ENCODE measurements at places on chromosomes 6 and 20.
A peak's percentile ranks its signal among the peaks of the same experiment; 100 is the strongest.

GRCh38 chr20:35062478-35062877 lies 30.1 kb downstream of the TRPC4AP start:
- DNase-seq: no peak

- no peak for DNase-seq
Observed at GRCh38 chr6:12009876-12010634, 2.1 kb upstream of the HIVEP1 start.

- DNase-seq: no peak
Observed at GRCh38 chr20:10731190-10731965, 57.6 kb upstream of the JAG1 start.

DNA sequence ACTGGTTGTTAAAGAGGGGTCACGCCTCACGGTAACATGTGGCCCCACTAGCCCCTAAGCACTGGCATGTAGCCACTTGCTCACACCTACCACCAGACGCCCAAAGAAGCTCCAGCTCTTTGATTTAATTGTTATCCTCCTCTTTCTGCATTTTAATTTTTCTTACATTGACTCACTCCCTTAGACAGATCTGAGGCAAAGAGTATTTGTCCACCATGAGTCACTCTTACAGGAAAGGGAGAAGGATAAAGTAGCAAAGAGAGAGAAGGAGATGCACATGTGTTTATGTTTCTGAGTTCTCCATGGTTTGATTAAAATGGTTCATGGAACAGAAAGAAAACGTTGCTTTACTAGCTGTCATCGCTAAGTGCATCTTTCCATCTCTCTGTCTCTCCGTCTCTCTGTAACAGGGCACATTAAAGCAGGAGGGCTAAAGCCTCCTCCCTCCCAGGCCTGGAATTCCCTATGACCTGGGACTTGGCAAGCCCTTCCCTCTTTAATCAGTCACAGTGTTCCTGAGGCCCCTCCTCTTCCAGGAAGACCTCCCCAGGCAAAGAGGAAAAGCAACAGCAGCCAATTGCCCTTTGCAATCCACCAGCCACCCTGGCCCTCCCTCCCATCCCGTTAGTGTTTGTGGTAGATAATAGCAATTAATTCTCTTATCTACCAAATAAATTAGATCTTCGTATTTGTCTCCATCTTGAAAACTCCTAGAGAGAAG lies 112.8 kb upstream of the TSHZ2 start:
- DNase-seq: no peak

DNA sequence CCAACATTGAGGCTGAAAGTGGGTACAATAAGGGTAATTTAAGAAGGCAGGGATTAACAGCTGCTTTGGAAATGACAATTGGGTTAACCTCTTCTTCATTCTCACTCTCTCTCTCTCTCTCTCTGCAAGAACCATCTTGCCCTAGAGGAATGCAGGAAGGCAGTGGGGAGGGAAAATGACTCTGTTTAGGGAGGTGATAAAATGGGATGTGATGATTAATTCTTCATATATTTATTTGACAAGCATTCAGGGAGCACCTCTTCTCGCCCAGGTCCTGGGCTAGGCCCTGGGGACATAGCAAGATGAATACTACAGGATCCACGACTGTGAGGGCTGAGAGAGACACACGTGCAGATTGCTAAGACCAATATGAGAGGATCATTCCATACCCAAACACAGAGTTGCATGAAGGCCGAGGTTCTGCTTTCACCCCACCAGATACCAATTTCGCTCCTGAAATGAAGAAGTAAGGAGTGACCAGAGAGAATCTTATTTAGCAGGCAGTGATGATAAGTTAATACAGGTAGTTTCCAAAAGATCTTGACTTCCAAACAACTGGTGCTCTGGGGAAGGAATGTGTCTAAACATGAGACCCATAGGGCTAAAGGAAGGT lies 13.3 kb upstream of the PTPN1 start:
- no peak for DNase-seq

DNA sequence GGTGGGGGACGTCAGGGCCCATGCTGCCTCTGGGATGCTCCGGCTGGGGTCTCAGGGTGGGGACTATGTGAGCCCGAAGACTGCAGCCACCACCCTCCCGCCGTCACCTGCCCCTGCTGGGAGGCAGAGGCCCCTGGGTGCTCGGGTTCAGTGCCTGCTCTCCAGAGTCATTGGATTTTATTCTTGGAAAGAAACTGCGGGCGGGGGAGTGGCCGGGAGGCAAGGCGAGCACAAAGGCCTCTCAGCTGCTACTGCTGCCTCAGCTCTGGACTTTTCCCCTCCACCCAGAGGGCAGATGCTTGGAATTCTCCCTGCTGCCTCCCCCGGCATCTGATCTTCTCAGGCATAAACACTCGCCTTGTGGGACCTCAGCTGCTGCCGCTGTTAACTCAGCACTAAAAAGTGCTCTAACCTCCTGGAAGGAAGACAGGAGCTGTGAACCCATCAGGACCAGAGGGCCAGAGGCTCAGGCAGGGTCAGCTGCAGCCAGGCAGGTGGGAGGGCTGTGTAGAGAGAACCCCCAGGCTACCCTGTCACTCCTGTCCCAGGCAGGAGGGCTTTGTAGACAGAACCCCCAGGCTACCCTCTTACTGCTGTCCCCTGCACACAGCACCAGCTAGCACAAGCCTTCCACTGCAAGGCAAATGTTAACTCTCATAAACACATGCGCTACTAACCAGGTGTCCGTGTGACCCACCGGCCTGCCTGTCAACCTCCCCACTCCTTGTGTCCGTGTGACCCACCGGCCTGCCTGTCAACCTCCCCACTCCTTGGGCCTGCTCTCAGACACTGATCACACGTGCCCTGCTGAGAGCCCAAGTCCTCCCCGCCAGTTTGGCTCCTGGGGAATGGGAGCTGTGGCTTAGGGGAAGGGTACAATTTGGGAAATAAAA lies 9.4 kb upstream of the FRMD1 start:
- no peak for DNase-seq

- DNase-seq: no peak
Observed at GRCh38 chr20:45163083-45163803, 11.5 kb upstream of the PI3 start.

DNA sequence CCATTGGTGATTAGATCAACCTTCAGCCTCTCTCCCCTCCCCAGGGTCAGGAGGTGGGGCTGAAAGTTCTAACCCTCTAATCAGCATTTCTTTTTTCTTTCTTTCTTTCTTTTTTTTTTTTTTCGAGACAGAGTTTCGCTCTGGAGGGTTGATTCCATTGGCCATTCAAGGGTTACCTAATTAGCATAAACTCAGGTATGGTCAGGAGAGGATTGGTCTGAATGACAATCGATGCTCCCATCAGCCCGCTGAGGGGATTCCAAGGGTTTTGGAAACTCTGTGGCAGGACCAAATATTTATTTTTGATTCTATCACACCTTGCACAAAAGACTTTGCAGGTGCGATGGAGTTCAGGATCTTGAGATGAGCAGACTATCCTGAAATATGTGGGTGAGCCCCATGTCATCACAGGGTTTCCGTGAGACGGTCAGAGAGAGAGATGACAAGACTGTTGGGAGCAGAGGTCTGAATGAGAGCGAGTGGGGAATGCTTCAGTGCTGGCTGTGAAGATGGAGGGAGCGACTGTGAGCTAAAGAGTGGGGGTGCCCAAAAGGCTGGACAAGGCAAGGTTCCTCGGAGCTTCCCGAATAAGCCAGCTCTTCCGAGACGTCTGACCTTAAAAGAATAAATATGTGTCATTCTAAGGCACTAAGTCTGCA lies 107.1 kb downstream of the BMP7 start:
- DNase-seq: no peak

DNA sequence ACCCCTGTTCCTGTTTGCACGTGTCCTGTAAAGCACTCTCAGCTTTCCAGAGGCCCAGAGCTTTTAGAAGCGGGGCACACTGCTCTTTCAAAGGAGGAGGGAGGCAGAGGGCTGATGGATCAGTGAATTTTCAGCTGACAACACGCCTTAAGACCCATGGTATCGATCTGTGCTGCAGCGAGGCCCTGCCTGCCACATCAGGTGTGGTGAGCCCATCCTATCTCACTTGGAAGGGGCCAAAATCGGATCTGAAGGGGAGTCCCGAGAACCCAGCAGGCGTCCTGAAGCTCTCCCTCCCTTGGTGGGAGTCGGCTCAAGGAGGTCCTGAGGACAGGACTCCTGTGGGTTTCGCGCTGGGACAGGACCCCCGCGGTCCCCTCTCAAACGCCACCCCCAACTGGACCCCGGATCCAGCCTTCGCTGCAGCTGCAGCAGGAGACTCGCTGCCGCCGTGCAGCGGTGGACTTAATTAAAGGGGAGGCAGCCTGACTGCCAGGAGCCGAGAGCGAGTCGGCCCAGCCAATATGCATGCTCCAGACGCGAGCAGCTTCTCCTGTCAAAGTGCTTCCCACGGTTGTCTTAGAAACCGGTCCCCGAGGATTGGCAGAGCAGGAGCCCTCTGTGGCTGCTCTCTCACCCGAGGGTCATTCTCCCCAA lies 580.0 kb upstream of the ZNF337 start:
- no peak for DNase-seq

DNA sequence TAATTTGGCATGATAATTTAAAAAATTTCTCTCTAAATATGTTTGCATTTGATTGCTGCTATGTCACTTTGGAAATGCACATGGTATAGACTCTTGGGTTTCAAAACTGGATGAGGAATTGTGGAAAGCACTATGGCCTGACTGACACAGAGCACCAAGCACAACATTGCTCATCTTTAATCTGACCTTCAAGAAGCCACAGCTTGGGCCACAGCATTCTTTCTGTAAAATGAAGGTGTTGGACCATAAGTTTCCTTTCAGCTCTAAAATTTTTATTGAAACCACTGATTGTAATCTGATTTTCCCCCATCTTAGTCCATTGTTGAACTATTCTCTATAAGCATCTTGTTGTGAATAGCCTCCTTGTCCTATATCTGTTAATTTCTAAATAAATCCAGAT lies 41.0 kb downstream of the QKI start:
- no peak for DNase-seq

DNA sequence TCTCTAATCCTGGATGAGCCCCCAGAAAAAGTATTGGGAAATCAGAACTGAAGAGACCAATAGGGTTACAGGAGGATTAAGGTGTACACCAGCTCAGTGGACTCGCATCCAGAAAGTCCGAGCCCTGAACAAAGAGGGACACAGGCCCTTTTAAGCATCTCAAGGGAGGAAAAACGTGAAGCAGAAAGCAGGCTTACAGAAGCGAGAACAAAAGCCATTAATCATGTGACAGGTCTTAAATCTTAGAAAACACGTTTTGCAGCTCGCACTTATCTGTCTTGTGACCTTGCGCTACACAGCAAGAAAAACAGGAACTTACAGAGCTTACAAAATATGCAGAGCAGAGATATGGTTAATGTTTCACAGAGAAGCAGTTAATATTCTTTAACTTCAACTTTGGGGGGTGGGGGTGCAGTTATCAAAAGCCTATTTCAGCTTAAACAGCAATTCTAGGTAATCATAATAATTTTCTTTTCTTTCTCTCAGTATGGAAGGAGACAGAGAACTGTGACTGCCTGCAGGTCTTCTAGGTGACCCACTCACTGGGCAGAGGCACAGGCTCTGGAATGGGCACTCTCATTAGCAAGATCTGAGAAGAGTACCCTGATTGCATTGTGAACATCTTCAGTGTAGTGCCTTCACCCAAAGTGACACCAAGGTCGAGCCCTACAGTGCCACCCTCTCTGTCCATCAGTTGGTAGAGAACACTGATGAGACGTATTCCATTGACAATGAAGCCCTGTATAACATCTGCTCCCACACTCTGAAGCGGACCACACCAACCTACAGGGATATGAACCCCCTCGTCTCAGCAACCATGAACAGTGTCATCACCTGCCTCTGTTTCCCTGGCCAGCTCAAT lies 65.0 kb upstream of the MOCS1 start:
- peak; percentile 85 for DNase-seq

DNA sequence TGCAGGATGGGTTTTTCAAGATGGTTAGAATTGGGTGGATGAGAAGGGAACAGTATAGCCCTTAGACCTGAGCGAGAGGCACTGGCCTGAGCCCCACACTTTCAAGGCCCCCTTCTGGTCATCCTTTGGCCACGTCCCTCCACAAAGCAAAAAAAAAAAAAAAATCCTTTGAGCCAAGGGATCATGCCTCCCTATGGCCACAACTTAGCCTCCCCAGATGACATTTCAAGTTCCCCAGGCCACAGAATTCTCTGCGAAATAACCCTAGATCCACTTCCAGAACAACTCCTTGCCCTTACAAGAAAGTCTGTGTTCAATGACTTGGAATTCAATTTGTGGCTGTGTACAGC lies 30.4 kb downstream of the ELOVL2 start:
- peak; percentile 23 for DNase-seq

- no peak for DNase-seq
Observed at GRCh38 chr6:99114769-99115406, 167.1 kb upstream of the FBXL4 start.

DNA sequence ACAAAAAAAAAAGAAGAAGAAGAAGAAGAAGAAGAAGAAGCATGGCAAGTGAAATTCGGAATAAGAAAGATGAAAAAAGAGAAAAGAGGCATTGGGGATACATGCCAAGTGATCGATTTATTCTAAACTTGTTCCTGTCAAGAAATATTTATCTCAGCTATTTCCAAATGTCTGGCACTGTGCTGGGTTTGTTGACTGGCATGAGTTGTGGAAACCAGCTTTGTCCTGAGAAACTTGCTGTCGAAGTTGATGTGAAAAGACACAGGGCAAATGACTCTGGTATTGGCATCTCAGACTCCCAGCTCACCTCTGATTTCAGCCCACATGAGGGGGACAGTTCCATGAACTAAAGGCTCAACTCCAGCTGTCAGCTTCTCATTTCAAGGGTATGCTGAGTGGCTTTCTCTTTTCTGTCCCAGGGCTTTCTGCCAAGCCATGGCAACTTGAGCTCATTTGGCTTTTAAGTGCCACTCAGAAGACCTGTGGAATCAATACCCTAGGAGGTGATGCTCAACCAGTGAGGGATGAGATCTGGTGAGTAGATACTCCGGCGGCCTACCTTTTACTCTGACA lies 253.3 kb upstream of the JAG1 start:
- no peak for DNase-seq

DNA sequence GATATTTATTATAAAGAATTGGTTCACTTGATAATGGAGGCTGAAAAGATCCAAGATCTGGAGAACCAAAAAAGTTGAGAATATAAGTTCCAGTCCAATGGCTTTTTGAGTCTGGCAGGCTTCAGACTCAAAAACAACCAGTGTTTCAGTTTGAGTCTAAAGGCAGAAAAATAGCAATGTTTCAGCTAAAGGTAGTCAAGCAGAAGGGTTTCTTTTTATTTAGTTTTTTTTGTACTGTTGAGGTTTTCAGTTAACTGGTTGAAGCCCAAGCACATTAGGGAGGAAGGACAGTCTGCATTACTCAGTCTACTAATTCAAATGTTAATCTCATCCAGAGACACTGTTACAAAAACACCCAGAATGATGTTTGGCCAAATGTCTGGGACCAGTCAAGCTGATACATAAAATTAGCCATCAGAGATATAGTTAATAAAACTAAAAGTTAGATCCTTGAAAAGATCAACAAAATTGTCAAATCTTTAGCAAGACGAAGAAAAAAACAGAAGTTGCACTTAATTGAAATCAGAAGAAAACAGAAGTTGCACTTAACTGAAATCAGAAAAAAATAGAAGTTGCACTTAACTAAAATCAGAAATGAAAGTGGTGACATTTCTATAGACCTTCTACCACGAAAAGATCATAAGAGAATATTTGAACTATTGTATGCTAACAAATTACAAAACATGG lies 980.3 kb upstream of the FLRT3 start:
- no peak for DNase-seq
